Thoracic aorta (tissue), 2 donors: ENCODE measurements at places on chromosomes 3 and 15. TPM values are rescaled to one million over a fixed set of nuclear protein-coding genes. Genes with fewer than 3 reads are reported as not detected.

Gene SLC28A1
- 0.41 TPM for total RNA-seq

GRCh38 chr15:60704717-60705116, 225.8 kb upstream of the ICE2 start:
- no peak for DNase-seq

- no peak for DNase-seq
These were observed 150.3 kb downstream of the AGBL1 start for GRCh38 chr15:86229936-86230335.

GRCh38 chr3:77186728-77187127, 146.8 kb downstream of the ROBO2 start:
- no peak for DNase-seq
